ENCODE measurements at places on chromosomes 5 and 9. TPM values are rescaled to one million over a fixed set of nuclear protein-coding genes. Genes with fewer than 3 reads are reported as not detected.

DNA sequence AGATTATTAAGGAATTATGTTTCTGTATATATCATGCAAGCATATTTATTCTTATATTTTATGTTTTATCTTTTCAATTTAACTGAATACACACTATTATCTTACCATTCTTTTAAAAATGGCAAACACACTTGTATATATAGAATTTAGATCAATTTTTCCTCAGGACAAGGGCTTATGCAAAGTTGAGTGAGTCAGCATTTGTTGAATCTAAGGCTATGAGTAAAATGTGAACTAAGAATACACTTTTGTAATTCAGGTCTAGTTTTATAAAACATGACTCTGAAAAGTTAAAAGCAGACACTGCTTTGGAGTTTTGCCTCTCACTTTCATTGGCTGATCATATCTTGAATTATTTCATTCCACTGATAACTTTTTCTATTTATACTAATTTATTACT lies 127.8 kb downstream of the FOCAD start:
- no peak overlapping the region for H3K4me3 ChIP-seq
- no peak for DNase-seq
- H3K27ac ChIP-seq, result no peak overlapping the region
- no peaks in the 10 kb centered on the region for H3K36me3 ChIP-seq

GRCh38 chr5:87120518-87121303 lies 147.0 kb upstream of the RASA1 start:
- no peak overlapping the region for H3K4me3 ChIP-seq
- peaks cover 22% of the 10 kb centered on the region for H3K4me1 ChIP-seq
- no peak overlapping the region for H3K27ac ChIP-seq
- H3K27me3 ChIP-seq, result no peaks in the 10 kb centered on the region
- peak; percentile 7 for DNase-seq
- no peaks in the 10 kb centered on the region for H3K36me3 ChIP-seq

DNA sequence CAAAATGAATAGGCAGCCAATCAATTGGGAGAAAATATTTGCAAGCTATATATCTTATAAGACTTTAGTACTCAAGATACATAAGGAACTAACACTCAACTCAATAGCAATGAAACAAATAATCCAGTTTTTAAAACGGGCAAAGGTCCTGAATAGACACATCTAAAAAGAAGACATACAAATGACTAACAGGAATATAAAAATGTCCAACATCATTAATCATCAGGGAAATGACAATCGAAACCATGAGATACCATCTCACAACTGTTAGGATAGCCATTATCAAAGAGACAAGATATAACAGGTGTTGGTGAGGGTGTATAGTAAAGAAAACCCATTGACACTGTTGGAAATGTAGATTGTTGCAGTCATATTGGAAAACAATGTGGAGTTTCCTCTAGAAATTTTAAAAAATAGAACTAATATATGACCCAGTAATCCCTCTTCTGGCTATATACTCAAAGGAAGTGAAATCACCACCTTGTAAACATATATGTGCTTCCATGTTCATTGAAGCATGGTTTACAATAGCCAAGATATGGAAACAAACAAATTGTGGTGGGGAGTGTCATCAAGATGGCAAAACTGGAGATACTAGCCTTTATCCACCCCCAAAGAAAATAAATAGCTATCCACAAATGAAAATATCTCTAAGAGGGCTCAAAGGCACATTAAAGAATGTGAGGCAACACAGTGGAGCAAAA lies 13.9 kb upstream of the BTNL3 start:
- no peak for DNase-seq
- H3K36me3 ChIP-seq, result no peaks in the 10 kb centered on the region
- no peaks in the 10 kb centered on the region for H3K27me3 ChIP-seq
- H3K4me3 ChIP-seq, result no peak overlapping the region
- H3K27ac ChIP-seq, result no peak overlapping the region

- DNase-seq, result no peak
- H3K27me3 ChIP-seq, result no peaks in the 10 kb centered on the region
- no peaks in the 10 kb centered on the region for H3K36me3 ChIP-seq
- H3K27ac ChIP-seq, result no peak overlapping the region
- no peak overlapping the region for H3K4me3 ChIP-seq
Observed at GRCh38 chr5:150600616-150601490, 39.6 kb upstream of the SYNPO start.

DNA sequence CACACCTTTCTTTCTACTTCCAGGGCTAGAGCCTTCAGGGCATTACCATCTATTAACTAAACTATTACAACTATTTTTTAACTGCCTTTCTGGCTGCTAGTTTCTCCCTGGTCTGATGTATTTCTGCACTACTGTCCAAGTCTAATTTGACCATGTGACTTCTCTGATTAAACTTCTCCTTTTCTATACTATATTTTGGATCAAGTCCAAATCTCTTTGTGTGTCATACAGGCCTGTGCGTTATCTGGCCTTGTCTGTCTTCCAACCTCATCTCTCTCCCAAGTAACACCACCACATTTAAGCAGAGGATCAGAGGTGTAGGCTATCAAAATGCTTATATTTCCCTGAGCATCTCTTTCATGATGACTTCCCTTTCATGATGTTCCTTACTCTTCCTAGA lies 47.2 kb upstream of the OR13F1 start:
- H3K27me3 ChIP-seq, result no peaks in the 10 kb centered on the region
- H3K27ac ChIP-seq, result no peak overlapping the region
- H3K4me1 ChIP-seq, result no peaks in the 10 kb centered on the region
- H3K4me3 ChIP-seq, result no peak overlapping the region
- no peaks in the 10 kb centered on the region for H3K36me3 ChIP-seq
- DNase-seq, result no peak

DNA sequence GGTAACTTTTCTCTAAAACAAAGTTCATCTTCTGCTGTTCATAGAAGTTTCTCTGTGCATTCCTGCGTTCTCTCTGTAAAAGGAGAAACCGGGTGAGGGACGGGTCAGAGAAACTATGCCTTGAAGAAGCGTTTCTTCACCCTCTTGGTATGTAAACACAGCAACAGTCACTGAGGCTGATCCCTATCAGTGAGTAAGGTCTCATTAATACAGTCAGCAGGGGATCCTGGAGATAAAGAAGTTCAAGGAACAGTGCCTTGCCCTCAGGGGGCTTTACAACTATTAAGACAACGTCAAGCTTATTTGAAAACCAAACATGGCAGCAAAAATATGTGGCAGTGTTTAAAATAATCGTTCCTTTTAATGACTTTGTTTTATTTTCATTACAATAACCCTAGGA lies 202.9 kb upstream of the IL12B start:
- H3K4me3 ChIP-seq, result no peak overlapping the region
- no peak for DNase-seq
- no peak overlapping the region for H3K27ac ChIP-seq
- no peaks in the 10 kb centered on the region for H3K4me1 ChIP-seq
- no peaks in the 10 kb centered on the region for H3K27me3 ChIP-seq

- H3K27ac ChIP-seq, result no peak overlapping the region
- H3K27me3 ChIP-seq, result no peaks in the 10 kb centered on the region
- no peaks in the 10 kb centered on the region for H3K4me1 ChIP-seq
- no peak for DNase-seq
Observed at GRCh38 chr9:76732341-76732958, 31.8 kb upstream of the PCA3 start.

- no peak overlapping the region for H3K4me3 ChIP-seq
- no peaks in the 10 kb centered on the region for H3K36me3 ChIP-seq
- H3K27ac ChIP-seq, result no peak overlapping the region
- no peak for DNase-seq
- H3K4me1 ChIP-seq, result no peaks in the 10 kb centered on the region
Observed at GRCh38 chr5:127700237-127700766, 2.9 kb upstream of the CCDC192 start.

The SH3GL2 gene
- not detected for total RNA-seq

The KLF9 gene
- 23.3 TPM for total RNA-seq

The FYB1 gene
- 701 TPM for total RNA-seq

All from naive thymus-derived CD4-positive, alpha-beta T cell (primary cell).